ENCODE measurements at places on chromosomes 16 and 17. TPM values are rescaled to one million over a fixed set of nuclear protein-coding genes. Genes with fewer than 3 reads are reported as not detected.

The ZG16 gene
- total RNA-seq = not detected

The EXOSC6 gene
- 35.5 TPM for total RNA-seq

The CDH3 gene
- total RNA-seq = 0.44 TPM

The KRT16 gene
- not detected for total RNA-seq

The SCNN1G gene
- not detected for total RNA-seq

The TBX2 gene
- total RNA-seq = not detected

The SLC13A5 gene
- not detected for total RNA-seq
